ENCODE measurements at places on chromosomes 5 and 9.

- no peak for DNase-seq
Observed at GRCh38 chr5:76836181-76836580, 13.6 kb upstream of the S100Z start.

DNA sequence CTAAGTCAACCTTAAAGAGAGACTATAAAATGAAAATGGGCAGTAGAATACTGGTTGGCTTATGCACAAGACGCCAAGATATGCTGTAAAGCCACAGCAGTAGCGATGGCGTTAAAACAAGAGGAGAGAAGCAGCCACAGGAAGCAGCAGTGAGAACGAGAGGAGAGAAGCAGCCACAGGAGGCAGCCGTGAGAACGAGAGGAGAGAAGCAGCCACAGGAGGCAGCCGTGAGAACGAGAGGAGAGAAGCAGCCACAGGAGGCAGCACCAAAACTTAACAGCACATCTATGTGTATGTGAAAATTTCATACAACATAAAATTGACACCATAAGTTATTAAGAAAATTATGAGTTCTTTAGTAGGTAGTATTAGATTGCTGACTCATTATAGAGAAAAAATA lies 2318.6 kb upstream of the ACO1 start:
- DNase-seq = no peak

GRCh38 chr9:16281707-16282106 lies 588.8 kb downstream of the BNC2 start:
- DNase-seq = no peak

GRCh38 chr5:100516285-100516684 lies 18.9 kb upstream of the FAM174A start:
- DNase-seq = no peak

DNA sequence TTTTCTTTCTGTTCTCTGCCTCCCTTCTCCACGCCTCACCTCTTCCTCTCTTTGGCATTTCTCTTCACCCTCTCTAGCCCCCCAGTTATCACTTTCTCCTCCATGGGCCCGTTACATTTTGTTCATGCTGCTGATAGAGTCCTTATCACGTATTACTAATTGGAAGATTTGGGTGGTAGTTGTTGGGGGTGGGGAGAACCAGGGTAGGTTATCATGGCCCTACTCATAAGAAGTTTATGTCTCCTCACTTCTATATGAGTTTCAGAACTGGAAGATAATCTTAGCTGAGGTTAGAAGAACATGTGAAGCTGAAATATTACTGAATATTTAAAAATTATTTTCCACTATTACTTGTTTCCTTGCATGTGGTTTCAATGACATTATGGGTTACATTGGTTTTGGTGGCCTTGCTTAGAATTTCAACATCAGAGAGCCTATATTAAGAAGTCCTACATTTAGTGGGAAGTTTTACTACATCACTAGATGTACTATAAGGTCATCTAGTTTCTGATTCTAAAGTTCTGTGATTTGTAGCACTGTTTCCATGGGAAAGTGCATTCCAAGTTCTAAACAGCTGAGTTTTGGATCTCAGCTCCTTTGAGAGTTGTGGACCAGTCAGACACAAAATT lies 36.8 kb downstream of the PIP5K1B start:
- no peak for DNase-seq

DNA sequence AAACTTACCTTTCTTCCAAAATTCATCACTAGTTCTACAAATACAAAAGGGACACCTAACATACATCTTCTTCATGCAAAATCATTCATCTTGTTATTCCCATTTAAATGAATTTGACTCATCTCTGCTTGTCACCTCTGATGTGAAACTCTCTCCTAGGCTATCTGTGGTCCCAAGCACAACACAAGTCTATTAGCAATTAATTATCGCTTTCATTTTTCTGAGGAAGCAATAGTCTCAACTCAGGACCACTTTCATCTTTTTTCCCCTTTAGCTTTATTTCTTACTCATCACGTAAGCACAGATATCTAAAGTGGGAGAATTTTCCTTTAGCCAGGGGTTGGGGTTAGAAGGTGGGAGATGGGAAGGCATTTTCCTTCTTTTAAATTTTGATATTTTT lies 131.9 kb downstream of the ST8SIA4 start:
- no peak for DNase-seq

DNA sequence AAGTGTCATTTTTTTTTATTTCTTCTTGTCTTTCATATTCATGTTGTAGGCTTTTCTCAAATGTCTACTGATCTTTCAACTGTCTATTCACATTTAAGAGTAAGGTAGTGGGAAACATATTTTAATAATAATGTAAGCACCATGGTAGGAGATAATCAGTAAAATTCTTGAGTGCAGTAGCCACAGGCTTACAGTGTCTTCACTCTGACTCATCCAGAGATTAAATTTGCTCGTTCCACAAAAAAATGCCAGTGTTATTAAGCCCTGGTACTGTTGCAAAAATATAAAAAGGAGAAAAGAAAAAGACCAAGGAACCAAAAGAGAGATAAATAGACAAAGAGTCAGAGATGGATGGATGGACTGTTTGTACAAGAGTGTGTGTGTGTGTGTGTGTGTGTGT lies 43.0 kb downstream of the PARP8 start:
- no peak for DNase-seq

DNA sequence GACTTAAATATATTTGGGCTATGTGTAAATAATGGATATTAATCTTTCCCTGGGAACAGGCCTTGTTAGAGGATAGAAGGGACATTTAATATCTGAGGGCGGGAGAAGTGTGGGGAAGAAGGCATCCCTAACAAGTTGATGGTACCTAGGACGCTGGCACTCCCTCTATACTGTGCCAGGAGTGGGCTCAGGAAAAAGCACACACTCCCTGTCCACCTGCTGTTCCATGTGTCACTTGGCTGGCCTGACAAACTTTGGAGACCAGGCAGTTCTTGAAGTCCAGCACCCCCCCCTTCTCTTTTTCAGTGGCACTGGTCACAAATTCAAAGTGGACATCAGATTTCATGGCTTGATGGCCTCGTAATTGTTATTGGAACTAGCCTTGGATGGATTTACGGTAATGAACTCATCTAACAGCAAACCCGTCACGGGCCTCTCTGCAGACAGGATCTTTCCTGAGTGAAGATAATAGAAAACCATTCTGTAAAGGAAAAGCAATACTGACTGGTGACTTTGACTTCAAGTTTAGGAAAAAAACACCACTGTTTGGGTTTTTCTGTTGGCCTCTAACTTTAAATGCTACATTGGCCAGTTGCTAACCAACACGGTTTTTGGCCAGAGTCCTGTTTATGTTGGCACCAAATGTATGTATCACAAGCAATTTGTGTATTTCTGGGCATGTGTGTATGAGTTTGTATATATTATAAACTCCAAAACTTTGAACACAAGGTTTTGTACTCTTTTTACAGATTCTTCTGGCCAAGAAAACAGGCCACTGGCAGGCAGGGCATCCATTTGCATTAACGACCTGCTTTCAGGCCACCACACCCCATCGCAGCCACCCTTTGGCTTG lies 552.6 kb downstream of the CCDC171 start:
- DNase-seq = no peak

DNA sequence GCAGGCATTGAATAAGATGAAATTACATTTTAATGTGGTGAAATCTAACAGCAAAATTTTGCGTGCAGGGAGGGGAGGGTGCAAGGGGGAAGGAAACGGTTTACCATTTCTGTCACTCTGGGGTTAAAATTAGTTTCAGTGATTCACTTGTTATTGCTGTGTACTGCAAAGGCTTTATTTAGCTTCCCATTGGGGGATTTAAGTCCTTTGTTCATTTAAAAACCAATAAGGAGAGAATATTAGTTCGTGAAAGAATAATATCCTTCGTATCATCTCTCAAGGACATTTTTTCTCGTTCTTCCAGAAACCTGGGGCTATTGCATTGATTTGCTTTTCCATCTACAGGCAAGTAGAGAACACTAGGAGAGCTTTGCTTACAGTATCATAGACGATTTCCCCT lies 667.8 kb upstream of the RGMB start:
- DNase-seq = no peak

- DNase-seq = no peak
Observed at GRCh38 chr5:1316588-1317340, 21.9 kb upstream of the TERT start.

DNA sequence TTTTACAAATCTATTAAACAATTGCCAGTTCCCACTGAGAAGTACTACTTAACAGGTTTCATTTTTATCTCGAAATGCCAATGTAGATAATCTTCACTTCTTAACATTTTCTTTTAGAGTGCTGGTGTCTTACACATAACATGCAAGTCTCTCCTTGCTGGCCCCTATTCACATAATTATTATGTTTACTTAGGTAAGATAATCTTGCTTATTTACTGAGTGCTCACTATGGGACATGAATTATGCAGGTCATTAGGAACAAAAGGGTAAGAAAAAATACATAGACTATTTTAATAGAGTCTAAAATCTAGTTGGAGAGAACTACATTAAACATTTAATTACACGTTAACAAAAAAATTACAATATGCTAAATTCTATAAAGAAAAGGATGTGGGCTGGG lies 328.4 kb downstream of the PRR16 start:
- no peak for DNase-seq

DNA sequence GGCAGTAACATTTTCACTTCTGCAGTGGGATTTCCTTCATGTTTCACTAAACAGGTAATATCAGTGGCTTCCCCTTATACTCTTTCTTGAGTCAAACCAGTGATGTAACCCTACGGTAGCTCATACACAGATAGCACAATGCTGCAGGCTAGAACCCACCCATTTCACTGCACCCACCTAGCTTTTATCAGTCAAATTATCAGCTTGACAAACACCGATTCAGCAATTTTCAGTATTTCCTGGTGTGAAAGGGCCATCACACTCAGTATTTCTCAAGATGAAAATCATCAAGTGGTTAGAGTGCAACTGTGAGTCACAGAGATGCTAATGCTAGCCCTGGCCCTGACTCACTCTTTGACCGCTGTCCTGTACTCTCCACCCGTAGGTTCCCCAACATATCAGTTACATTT lies 242.3 kb upstream of the PTGER4 start:
- no peak for DNase-seq

DNA sequence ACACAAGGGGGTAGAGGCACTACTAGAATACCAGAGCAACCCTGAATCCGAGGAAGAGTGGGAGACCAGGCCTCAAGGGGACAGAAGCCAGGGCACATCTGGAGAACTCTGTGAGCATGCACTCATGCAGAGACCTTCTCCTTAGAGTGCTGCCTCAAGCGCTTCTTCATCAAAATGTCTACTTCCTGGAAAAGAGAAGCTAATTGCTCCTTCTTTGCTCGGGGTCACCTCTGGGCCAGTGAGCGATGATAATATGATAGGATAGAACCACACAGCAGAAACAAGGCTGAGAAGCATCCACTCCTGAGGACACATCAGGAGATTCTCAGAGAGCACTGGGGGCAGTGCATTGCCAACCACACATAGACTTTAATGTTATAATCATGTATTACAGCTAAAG lies 23.7 kb upstream of the LMNB1 start:
- DNase-seq = no peak

- DNase-seq = no peak
Observed at GRCh38 chr5:78543292-78543691, 105.3 kb downstream of the LHFPL2 start.

DNA sequence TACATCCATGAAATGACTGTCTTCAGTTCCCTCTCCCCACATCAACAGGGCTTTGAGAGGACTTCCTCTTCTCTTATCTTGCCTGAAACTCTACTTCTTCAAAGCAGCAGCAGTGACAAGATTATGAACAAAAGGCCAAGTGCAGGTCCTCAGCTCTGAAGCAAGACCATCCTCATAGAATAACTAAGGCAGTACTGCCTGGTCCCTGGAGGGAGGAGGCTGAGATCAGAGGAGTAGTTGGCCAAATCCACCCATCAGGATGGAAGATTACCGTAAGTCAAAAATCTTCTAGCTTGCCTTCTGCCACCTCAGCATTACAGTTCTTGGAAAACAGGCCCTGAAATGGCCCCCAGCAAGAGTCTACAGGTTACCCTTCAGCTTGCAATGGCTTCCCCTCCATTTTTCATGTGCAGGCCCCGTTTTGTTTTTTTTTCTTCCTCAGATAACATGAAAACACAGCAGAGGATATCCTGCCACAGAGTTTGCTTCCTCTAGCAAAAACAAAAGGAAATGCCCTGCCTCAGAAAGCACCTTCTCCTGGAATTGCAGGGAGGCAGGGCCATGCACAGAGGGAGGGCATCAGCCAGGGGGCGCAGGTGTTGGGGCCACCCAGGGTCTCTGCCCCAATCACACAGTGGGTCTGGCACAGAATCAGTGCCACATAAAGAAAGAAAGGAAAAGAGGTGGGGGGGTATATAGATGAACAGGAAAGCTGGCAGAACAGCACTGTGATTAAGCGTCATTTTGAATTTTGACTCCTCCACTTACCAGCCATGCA lies 40.0 kb downstream of the KLHL3 start:
- DNase-seq = no peak

- no peak for DNase-seq
Observed at GRCh38 chr9:132249123-132249522, 87.3 kb downstream of the NTNG2 start.

DNA sequence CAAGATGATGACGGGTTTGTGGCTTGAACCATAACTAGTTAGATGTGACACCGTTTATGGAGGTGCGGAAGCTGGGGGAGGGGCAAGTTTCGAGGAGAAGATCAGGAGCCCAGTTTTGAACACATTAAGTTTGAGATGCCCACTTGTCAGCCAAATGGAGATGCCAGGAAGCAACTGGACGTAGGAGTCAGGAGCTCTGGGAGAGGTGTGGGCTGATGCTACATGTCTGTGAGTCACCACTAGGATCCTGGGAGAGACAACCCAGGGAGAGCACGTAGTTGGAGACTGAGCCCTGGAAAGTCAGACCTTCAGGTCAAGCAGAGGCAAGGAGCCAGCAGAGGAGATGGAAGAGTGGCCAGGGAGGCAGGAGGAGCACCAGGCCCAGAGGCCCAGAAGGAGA lies 48.8 kb upstream of the SLC25A51 start:
- DNase-seq = no peak

DNA sequence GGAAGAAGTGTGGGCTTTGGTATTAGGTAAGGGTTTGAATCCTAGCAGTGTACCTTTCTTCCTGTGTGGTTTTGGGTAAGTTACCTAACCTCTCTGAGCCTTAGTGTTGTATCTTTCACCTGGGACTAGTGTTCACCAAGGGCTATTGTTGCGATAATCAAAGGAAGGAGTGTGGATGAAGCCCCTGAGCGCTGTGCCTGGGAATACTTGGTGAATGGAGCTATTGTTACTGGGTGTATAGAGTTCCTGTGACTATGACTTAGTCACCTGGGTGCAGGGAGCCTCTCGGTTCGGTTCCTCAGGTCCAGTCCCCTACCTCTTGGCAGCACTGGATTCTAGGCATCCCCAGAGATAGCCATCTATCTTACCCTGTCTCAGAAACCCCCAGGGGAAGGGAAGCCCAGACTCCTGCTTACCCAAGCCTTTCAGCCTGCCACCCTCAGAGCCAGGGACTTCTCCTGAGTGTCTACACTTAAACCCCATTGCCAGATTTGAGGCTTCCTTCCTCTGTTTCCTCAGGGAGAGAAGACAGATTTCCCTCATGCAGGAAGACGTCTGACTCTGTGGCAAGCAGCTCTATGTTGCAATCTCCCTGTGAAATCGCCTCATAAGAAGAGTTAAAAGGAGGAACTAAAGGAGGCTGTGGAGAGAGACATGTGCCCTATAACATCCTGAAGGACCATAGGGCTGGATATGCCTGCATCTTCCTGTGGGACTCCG lies 181.0 kb upstream of the PITX1 start:
- DNase-seq = no peak

GRCh38 chr5:112895682-112896081 lies 26.3 kb downstream of the REEP5 start:
- no peak for DNase-seq
